Fibroblast of skin of scalp (primary cell): ENCODE measurements at places on chromosomes 5 and 9.
A peak's percentile ranks its signal among the peaks of the same experiment; 100 is the strongest.

GRCh38 chr5:65263321-65263720 lies 218.4 kb downstream of the ADAMTS6 start:
- peak; percentile 79 for DNase-seq

DNA sequence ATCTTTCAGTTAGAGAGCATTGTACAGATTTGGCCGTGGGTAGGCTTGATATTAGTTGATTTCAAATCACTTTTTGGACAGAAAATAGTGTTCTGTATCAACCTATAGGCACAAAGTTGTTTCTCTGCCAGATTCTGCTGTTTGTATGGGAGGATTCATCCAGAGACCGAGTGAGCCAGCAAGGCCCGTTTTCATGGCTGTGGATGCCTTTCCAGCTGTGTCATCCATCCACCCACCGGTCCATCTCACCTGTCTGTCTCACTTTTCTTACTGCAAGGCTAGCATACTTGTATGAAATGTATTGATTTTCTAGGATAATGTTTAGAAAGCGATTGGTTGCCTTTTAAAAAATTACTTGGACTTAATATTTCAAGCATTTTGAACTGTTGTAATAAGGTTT lies 34.4 kb downstream of the ICE1 start:
- no peak for DNase-seq

GRCh38 chr5:33343676-33344327 lies 97.0 kb upstream of the TARS1 start:
- DNase-seq: peak; percentile 90

- DNase-seq: peak; percentile 61
These were observed 813 bp downstream of the GNAQ start for GRCh38 chr9:78030553-78031443.

GRCh38 chr9:138119202-138120027 lies 241.8 kb downstream of the CACNA1B start:
- no peak for DNase-seq

- DNase-seq: no peak
These were observed 1.2 kb upstream of the NELFB start for GRCh38 chr9:137253717-137254623.

DNA sequence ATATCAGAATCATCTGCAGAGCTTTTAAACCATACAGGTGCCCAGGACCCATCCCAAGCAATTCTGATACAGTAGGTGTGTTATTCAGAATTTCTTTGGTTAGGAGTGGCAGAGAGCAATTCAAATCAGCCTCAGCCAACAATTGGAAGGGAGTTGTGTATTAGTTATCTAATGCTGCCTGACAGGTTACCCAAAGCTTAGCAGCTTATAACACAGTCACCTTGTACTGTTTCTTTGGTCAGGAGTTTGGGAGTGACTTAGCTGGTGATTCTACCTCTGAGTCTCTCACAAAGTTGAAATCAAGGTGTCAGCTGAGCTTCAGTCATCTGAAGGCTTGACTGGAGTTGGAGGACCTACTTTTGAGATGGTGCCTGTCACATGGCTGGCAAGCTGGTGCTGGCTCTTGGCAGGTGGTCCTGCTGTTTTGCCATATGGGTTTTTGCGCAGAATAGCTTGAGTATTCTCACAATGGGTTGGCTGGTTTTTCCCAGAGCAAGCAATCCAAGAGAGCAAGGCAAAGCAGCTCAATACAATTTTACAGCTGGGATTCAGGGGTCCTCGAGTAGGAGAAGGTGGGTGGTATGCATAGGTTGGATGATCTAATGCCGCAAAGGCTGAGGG lies 18.7 kb upstream of the CARNMT1 start:
- no peak for DNase-seq

DNA sequence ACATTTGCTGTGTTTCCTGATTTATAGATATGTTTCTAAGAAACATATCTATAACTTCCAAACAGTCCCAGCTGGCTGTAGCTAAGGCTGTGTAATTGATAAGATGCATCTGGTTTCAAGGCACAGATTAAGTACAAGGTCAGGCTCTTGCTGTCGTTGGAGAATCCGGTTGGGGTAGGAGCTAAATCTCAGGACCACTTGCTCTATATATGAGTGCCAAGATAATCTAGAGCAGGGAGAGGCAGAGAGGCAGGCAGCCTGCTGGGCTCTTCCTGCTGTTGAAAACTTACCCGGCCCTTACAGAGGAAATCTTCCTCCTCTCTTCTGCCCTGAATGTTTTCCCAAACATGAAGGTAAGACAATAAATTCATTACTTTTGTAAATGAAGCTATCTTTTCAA lies at the start of gene C7:
Gene C7 (plus strand): TSS at position 234 of the 400 bp plus-strand sequence. CDS start 114 bp downstream, at position 348.
- no peak for DNase-seq

DNA sequence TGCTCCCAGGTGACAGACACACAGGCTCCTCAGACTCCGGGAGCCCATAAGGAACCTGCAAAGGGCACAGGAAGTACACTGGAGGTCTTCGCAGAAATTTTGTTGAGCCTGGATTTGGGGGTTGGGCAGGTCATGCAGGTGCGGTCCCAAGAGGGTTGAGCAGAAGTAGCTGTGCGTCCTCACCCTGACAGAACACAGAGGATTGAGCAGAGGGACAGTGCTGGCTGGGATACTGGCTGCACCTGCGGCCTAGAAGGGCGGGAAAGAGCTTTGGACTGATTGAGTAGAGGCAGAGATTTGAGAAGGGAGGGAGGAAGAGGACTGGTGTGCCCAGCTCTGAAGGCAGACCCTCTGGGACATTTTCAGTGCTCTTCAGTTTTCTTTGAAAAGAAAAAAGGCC lies 65.4 kb downstream of the PTPDC1 start:
- no peak for DNase-seq

DNA sequence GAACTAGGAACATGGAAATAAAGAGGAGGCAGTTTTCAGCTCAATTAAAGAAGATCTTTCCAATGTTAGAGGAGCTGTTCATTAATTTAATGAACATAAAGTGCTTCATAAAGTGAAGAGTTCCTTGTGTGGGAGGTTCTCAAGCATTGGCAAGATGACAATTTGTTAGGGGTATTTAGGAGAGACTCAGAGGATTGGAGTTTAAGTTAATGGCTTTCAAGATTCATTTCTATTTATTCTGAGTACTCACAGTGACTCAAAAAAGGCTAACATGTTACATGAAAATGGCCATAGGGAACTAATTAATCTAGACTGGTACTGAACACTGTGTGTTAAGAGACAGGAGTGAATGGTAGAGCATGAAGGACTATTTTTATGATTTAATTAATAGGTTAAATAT lies 55.4 kb upstream of the CDH12 start:
- no peak for DNase-seq

DNA sequence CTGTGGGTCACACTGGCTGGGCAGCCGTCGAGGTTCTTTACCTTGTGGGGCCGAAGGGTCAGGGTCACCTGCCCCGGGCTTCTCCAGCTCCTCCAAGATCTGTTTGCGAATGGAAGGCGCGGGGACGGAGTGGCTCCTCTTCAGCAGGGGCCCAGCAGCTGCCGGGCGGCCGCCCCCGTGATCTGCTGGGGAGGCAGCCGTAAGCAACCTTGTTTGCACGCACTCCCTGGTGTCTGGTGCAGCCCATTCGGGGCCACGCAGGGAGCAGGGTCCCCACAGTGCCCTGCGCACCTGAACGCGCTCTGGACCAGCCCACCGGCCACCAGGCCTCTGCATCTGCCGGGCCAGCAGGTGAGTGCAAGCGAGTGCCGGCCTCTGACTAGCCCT lies 34.9 kb downstream of the PNPLA7 start:
- DNase-seq: no peak

GRCh38 chr5:115939059-115939458 lies 23.2 kb upstream of the LVRN start:
- DNase-seq: no peak

DNA sequence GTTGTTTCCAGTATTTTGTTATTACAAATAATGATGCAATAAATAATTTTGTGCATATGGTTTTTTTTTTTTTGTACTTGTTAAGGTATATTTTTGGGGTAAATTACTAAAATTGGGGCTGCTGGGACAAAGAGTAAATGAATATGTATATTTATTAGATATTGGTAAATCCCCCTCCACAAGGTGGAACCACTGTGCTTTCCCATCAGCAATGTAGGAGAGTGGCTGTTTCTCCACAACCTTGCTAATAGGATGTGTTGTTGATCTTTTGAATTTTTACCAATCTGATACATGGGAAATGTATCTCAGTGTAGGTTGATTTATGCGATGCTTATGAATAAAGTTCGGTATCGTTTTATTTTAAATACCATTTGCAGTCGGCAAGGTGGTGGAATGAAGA lies 118.1 kb downstream of the TRPM3 start:
- DNase-seq: no peak

- peak; percentile 82 for DNase-seq
These were observed 13.0 kb downstream of the NREP start for GRCh38 chr5:111743988-111744387.

- no peak for DNase-seq
These were observed 14.4 kb downstream of the ACTL7A start for GRCh38 chr9:108876425-108876824.

DNA sequence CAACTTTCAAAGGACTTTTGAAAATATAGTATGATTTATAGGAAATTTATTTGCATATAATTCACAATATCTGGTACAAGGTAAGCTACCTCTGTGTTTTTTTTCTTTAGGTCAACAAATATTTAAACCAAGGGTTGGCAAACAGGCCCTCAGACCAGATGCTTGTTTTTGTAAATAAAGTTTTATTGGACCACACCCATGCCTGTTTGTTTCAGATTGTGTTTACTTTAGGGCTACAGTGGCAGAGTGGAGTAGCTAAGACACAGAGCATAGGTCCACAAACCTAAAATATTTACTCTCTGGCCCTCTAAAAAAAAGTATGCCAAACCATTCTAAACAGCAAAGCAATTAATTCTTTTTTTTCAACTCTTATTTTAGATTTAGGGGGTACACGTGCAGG lies 119.7 kb upstream of the CCDC152 start:
- DNase-seq: no peak

DNA sequence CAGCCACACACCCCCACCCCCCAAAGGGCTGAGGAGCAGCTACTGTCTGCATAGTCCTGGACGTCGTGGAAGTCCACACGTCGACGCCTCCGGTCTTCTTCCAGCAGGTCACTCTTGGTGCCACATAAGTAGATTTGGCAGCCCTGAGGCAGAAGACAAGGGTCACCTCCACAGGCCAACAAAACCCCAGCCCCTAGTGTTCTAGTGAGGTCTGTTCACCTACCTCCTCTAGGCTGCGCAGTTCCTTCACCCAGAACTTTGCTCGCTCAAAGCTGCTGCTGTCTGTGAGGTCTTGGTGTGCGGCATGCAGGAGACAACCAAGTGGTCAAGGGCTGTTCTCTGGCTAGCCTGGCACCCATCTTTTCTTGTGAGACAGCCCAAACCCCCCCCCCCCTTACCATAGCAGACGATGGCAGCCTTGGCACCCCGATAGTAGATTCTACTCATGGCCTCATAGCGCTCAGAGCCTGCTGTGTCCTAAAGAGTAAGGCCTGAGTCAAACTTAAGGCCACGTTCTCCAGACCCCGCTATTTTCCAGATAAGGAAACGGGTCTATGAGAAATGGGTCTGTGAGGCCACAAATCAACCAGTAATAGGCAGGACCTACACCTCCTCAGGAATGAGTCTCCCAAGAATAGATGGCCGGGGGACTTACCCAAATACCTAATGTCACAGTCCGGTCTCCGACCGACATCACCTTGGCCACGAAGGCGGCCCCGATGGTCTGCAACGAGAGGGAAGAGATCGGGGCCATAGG lies 987 bp downstream of the RAB24 start:
- DNase-seq: peak; percentile 12

- peak; percentile 93 for DNase-seq
These were observed 197.5 kb downstream of the MAPKAP1 start for GRCh38 chr9:125509476-125509875.

DNA sequence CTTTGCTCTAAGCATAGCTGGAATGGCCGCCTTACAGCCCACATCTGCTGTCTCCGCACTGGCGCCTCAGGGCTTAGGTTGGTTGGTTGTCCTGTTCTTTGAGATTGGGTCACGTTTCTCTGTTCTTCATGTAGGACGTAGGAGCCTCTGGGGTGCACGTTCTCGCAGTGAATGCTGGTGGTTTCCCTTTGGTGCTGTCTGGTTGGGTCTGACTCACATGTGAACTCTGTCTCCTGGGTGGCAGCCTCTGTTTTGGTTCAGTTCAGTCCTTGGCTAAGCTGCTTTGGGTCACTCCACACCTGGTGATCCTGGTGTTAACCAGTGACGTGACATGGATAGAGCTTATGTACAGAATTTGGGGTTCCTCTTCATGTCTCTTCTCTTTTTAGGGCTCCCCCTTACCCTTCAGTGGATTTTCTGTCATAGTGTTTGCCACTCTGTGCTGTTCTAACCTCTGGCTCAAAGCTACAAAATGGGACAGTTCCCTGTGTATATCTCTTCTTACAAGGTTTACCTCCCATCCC lies 12.6 kb upstream of the LPCAT1 start:
- no peak for DNase-seq

DNA sequence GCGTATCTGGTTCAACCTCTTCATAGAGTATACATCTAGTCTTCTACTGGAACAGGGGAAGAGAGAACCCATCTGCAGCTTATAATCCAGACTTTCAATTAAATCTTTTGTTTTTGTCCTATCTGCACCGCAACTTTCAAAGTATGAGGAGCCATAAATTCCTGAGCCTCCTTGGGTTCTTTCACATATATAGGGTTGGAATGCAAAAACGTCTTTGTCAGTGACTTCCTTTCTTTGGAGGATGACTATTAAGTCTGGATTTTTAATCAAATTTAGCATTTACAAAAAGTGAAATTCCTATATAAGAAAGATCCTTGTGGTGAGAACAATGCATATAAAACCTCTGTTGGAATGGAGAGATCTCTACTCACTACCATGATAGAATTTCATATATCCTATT lies 370.8 kb downstream of the TMEM38B start:
- peak; percentile 71 for DNase-seq
